ENCODE measurements at places on chromosomes 1 and 21.

- no peak for DNase-seq
Measured at GRCh38 chr1:168266644-168267186, 14.0 kb upstream of the TBX19 start.

- no peak for DNase-seq
Measured at GRCh38 chr1:230175839-230176238, 108.8 kb downstream of the GALNT2 start.

DNA sequence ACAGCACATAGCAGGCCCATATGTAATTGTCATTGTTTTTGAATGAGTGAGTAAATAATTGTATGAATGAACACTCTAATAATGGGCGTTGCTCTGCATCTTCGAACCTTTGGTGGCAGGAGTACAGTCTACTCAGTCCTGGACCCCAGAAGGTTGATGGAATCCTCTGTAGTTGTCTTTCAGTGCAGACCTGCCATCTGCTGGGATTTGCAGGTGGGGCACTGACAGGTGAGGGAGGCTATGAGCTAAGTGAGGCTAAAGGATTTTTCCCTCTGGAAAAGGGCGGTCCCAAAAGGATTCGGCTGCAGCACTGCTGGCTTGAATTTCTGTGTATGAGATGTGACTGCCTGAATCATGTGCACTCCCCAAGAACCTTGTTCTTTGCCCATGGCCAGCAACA is 53.4 kb downstream of the PLXNA2 start:
- DNase-seq = no peak

- DNase-seq = no peak
Measured at GRCh38 chr21:43012596-43012995, 38.2 kb downstream of the PKNOX1 start.

GRCh38 chr1:218585511-218586184 is 240.5 kb downstream of the TGFB2 start:
- DNase-seq = peak; percentile 42

- DNase-seq = no peak
Measured at GRCh38 chr21:38346286-38346685, 89.5 kb downstream of the KCNJ15 start.

DNA sequence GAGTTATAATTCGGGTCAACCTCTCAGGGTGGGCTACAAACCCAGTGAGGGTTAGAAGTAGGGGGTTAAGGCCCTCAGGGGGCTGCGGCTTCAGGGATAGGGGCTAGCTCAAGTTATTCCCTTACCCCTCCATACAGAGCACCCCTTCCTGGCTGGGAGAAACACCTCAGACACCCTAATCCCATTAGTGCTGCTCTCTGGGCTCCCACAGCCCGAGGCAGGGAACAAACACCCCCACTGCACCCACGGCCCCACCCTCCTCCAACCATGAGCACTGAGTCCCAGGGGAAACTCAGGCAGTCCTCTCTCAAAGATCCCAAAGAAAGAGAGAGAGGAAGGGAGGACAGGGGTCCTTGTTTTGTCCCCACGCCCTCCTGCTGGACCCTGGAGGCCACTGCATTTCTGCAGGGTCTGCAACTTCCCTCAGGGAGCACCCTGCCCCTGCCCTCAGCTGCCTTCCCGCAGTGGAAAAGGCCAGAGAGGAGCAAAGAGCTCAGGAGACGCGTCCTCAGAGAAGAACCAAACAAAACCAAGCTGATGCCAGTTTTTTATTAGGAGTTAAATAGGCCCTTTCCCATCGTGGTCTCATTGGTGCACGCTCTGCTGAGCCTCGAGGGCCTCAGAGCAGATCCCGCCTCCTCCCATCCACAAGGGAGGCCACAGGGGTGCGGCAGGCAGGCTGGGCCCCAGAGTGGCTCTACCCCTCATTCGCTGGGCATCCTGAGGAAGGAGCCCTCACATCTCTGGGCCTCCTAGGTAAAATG is 1.4 kb upstream of the S100A4 start:
- DNase-seq = no peak

GRCh38 chr1:38964140-38964548 is 22.5 kb upstream of the RHBDL2 start:
- DNase-seq = no peak

DNA sequence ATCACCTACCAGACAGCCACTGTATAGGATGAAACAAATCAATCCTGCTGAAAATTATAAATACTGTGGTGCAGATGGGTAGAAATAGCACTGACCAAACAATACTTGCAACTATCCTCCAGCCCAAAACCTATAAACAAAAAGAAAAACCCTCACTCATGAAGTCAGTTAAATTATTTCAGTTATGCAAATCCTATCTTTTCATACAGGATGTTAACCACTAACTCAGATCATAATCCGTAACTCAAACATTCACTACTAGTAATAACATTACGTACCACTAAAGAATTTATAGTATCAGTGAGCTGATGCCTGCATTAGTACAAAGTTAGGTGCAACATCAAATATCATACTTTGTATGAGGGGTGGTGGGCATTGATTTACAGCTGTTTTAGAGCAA is 2.6 kb downstream of the NDC1 start:
- DNase-seq = no peak

- DNase-seq = no peak
Measured at GRCh38 chr1:201662646-201663045, 123.7 kb downstream of the NAV1 start.

DNA sequence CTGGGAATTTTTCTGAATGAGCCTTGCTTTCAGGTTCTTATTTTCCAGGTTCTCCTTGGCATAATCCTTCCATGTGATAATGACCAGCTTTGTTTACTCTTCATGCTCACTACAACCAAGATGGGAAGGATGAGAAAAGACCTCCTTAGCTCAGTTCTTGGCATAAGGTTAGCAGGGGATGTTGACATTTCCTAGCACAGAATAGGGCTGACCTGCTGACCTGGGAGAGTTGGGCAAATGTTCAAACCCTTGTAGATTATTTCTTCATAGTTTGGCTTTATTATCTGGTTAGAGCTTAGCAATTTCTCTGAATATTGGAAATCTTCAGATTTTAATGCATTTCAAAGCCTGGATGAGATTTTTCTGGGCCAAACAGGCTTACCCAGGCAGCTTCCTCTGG is 23.6 kb upstream of the SYT6 start:
- no peak for DNase-seq

DNA sequence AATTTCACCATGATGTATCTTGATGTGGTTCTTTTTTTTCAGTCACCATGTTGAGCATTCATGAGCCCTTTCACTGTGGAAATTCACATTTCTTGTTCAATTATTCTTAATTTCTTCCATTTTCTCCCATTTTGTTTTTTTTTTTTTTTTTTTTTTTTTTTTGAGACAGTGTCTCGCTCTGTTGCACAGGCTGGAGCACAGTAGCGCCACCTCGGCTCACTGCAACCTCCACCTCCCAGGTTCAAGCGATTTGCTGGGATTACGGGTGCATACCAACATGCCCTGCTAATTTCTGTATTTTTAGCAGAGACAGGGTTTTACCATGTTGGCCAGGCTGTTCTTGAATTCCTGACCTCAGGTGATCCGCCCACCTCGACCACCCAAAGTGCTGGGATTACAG is 14.7 kb downstream of the ZNF644 start:
- DNase-seq = no peak

GRCh38 chr1:160935527-160936258 is 18.9 kb downstream of the ITLN2 start:
- no peak for DNase-seq

- DNase-seq = no peak
Measured at GRCh38 chr1:181149326-181150125, 61.0 kb downstream of the IER5 start.

- no peak for DNase-seq
Measured at GRCh38 chr1:6125366-6125765, 54.8 kb downstream of the CHD5 start.

DNA sequence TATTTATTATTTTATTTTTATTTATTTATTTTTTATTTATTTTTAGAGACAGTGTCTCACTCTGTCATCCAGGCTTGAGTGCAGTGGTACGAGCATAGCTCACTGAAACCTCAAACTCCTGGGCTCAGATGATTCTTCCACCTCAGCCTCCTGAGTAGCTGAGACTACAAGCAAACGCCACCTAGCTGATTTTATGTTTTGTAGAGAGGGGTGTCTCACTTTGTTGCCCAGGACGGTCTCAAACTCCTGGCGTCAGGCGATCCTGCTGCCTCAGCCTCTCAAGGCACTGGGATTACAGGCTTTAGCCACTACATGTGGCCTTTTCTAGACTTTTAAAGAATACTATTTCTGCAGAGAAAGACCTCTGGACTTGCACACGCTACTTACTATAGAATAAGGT is 61.3 kb upstream of the C1orf53 start:
- DNase-seq = no peak

DNA sequence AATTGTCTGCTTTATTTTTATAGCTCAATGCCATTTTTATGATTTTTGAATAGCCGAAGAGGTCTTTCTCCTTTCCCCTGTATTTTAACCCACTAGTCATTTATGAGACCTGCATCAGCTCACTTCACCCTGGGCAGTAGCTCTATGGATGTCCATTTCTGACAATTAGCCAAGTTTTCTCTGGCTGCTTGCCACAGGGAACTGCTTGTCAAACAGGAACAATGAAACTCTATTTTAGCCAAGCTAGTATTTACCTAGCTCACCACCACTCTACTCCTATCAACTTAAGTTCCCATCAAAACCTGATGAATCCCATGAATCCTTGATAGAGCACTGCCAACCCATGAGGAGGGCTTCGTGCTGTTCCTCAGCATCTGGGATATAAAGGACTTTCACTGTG is 406.7 kb downstream of the RWDD3 start:
- no peak for DNase-seq

DNA sequence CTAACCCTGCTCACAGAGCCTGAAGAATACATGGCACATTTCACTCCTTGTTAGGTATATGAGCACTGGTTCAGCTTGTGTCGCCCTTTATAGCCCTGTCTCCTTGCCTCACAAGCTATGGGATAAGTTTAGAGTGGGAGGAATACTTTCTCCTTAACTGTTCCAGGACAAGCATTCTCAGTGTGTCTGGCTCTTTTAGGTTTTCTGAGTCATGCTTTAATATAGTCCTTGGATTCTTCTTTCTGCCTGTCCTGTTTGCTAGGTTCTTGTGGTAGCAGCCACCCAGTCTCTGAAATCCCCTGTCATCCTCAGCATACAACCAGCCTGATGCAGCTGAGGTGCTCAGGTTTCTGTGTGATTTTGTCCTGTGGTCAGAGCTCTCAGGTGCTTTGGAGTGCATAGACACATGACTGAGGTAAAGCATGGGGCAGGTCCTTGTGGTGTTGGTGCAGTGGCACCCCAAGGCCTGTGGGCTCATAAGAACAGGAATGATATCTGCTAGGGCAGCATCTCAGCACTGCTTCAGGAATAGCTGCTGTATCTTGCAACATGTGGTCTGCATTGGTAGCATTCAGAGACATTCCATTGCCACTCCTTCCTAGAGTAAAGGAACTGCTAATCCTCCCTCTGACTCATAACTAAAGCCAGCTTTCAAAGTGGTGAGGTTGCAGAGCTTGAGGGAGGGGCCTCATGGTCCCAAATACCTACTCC is 14.2 kb upstream of the CASQ2 start:
- no peak for DNase-seq

DNA sequence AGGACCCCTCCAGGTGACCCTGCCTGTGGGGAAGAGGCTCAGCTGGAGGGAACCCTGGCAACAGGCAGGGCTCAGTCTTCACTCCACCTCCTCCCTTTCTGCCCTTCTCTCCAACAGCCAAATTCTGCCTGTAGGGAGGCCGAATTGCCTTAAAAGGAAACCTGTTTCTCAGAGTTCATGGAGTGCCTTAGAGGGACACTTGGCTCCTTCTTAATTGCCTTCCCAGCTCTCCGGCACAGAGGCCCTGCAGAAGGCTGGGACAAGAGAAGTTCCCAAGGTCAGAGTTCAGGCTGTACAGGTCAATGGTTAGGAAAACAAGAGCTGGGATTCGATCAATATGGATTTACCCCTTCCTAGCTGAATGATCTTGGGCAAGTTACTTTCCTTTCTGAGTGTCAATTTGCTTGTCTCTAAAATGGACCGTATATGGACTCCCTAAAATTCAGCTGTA is 6.2 kb downstream of the CSRP1 start:
- DNase-seq = no peak

DNA sequence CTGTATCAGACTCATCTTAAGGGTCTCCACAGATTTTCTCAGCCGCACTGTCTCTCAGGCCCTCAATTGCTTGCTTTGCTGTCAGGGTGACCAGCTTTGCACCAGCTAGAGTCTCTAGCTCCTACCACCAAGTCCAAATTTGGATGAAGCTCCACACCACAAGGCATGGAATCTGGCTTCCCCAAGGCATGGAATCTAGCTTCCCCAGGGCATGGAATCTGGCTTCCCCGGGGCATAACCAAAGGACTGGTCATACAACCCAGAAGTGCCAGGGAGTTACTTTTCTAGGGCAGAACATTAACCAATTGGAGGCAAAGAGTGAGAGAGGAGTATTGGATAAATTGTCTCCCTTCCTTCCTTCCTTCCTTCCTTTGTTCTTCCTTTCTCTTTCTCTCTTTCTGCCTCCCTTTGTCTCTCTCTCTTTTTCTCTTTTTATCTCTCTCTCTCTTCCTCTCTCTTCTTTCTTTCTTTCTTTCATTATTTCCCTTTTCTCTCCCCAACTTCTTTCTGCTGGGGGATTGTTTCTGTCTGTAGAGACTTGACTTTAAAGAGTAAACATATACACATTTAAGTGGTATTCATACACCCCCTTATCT is 76.9 kb upstream of the HAO2 start:
- no peak for DNase-seq

- DNase-seq = peak; percentile 44
Measured at GRCh38 chr21:35023396-35024070, 25.6 kb downstream of the RUNX1 start.

DNA sequence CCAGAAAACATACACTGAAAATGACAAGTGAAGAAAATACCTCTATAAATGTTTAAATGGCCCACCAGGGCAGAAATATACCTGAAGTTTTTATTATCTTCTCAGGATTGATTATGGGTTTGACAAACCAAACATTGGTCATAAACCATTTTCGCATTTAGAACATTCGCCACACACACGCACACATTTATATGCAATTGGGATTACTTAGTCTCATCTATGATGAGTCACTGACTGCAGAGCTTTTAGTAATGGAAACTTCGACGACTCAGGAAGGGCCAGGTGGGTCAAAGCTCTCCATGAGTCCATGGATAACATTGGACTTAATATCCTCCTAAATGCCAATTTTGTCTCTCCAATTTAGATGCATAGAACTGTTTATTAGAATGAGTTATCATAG is 16.9 kb downstream of the NRDC start:
- no peak for DNase-seq

- no peak for DNase-seq
Measured at GRCh38 chr1:170306948-170307347, 161.2 kb downstream of the NTMT2 start.

DNA sequence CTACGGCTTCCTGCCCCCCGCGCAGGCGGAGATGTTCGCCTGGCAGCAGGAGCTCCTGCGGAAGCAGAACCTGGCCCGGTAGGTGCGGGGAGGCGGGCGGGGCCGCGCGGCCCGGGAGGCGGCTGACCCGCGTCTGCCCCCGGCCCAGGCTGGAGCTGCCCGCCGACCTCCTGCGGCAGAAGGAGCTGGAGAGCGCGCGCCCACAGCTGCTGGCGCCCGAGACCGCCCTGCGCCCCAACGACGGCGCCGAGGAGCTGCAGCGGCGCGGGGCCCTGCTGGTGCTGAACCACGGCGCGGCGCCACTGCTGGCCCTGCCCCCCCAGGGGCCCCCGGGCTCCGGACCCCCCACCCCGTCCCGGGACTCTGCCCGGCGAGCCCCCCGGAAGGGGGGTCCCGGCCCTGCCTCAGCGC is 16.6 kb downstream of the NOC2L start:
- DNase-seq = no peak
